ENCODE measurements at places on chromosomes 3 and 15. TPM values are rescaled to one million over a fixed set of nuclear protein-coding genes. Genes with fewer than 3 reads are reported as not detected.
A peak's percentile ranks its signal among the peaks of the same experiment; 100 is the strongest.

CCDC39 gene
- total RNA-seq: not detected

SLC12A1 gene
- total RNA-seq: not detected

SGO1 gene
- total RNA-seq: 5.4 TPM

PEX5L gene
- not detected for total RNA-seq

RHOV gene
- 118 TPM for total RNA-seq

KCNMB2 gene
- total RNA-seq: not detected

NR2E3 gene
- 0.56 TPM for total RNA-seq

- ATAC-seq: peak; percentile 50
These were observed 39.7 kb upstream of the SPSB4 start for GRCh38 chr3:141011232-141011996.

DNA sequence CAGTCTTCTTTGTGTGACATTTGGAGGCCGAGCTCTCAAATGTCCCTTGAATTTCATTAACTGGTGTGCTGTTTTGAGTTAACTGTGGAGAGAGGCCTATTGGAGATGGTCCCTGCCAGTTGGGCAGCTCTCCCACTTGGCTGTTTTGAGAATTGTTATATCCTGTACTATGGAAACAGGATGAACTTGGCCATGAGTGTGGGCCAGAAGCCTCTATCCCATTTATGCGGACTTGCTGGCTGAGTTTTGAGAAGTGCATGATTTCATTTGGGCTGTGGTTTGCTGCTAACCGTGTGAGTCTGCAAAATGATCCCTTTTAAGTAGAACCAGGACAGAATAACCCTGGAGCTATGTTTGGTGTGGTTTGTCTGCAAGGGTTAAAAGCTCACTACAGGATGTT lies 366.0 kb downstream of the PTPRG start:
- no peak for ATAC-seq

DNA sequence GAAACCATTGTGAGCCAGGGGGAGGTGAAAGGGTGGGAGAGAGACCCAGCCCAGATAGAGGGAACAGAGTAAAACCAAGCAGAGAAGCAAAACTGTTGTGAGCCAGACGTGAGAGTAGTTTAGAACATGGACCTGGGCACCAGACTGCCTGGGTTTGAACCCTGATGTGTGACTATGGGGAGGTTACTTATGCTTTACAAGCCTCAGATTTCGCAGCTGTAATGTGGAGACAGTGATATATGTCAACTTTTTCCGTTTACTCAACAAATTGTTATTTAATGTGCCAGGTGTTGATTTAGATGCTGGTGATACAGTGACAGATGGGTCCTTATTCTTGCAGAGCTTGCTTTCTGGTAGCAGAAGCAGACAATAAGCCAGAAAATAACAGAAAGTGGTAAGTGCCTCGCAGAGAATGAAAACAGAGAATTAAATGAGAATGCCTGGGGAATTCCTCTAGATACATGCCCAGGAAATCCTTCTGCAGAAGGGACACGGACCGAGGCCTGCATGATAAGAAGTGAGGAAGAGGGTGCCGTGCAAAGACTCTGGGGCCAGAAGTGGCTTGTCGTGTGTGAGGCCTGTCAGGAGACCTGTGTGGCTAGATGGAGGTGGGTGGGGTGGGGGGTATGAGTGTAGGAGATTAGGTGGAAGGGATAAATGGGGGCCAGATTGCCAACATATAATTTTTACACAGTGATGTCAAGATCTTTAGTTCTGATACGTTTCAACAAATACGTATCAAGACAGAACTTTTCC lies 15.0 kb downstream of the KAT2B start:
- no peak for ATAC-seq

DNA sequence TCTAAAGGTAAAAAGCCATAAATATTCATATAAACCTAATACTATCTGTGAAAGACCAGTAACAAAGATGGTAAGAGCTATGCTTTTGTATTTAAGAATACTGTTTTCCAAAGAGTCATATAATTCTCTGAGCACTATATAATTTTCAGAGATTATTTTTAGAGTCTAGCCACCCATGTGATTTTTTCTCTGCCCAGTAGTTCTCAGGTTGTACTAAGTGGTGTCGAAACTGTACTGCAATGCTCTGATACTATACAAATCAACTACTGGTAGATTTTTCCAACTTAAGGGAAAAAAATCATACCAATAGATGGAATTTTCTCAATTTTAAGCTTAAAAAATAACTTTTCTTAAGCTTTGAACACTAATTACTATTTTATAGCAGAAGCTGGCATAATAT lies 104.8 kb downstream of the MYO5A start:
- ATAC-seq: no peak

DNA sequence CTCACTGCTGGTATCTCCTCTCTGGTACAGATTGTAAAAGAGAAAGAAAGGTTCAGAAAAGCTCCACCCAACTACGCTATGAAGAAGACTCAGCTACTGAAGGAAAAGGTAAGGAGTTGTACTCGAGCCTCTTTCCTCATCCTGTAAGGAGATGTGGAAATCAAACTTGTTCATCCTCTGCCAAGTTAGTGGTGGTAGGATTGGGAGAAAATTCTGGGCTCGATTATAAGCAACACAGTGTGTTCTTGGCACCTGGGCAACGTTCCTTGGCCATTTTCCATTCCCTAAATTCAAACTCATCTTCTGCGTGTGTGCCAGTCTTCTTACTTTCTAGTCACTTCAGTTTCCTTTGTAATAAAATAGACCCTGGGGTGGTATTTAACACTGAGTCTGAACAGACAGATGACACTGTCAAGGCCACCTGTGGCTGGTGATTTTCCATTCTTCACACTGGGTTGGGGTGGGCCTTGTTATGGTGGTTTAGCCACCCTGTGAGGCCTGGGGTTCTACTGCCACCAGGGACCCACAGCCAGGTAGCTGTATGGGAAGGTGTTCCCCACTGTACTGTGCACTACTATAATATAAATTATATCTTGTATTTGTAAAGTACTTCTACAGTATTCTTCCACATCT lies 17.1 kb upstream of the ITPKA start:
- no peak for ATAC-seq

GRCh38 chr3:122558605-122559004 lies 5.5 kb downstream of the PARP9 start:
- no peak for ATAC-seq

DNA sequence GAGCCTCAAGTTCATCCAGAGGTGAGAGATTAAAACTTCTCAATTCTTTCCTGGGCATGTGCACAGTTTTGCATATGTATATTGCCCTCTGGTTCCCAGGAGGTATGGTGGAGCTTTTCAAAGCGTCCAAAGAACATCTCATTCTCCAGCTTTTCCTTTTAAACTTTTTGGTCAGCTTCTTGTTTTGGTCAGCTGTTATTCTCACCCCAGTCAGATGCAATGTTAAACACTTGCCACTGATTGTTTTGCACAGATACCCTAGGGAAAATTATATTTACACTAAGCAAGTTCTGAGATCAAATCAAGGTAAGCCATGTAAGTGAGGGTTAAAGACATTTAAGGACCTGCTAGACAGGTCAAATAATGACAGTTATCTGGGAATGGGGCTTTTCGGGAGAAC lies 261.3 kb downstream of the EDEM1 start:
- peak; percentile 74 for ATAC-seq

DNA sequence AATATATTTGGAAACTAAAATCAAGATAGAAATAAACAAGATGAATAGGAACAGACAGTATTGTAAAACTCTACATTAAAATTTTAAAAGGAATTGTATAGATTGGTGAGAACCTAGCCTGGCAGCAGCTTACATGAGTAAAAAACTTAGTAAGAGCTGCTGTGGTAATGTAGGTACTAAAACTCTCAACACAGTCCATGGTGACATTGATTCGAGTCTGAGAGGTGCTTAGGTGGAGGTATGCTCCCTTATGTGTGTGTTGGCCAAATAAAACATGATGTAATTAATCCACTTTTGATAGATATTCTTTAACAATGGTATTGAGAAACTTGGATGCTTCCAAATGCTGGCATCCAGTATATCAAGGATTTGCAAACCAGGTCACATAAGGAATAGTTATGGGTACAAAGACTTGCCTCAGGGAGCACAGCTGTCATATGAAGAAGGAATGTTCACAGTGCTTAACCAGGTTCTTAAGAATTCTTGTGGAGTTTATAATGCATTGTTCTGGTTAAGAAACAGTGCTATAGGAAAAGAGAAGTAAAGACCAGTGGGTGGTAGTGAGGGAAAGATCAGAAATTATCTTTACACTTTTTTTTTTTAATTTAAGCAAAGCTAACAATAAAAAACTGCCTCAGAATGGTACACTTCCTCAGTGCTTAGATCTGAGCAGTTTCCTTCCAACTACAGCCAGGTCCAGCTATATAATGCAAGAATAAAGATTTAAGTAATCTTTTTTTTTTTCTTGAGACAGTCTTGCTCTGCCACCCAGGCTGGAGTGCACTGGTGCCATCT lies 24.6 kb upstream of the IL20RB start:
- ATAC-seq: peak; percentile 54
